ENCODE measurements at places on chromosomes 1 and 21. TPM values are rescaled to one million over a fixed set of nuclear protein-coding genes. Genes with fewer than 3 reads are reported as not detected.

GRCh38 chr1:228008391-228009115 is 1.8 kb downstream of the WNT3A start:
- peak; percentile 40 for DNase-seq

DNA sequence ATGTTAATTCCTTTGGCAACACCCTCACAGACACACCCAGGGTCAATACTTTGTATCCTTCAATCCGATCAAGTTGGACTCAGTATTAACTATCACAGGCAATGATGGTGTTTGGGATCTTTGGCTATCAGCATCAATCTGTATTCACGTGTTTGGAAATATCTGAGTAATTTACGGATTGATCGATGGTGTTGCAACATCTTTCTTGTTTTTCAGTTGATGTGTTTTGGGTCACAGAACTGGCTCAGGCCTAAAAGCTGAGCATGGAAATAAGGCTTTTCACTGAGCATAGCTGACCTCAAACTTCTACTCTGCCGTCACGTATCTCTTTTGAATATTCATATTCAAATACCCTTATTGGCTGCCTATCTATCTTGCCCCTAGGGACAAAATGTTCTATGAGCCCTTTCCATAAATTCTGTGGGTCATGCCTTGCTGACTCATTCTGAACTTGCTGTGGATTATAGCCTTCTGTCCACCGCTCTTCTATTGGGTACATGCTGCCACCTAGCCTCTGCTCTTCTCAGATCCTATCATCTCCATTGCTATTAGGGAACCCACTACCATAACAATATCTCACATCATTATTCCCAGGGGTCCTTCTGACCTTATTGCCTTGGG is 156.0 kb downstream of the PDE4B start:
- DNase-seq = no peak

DNA sequence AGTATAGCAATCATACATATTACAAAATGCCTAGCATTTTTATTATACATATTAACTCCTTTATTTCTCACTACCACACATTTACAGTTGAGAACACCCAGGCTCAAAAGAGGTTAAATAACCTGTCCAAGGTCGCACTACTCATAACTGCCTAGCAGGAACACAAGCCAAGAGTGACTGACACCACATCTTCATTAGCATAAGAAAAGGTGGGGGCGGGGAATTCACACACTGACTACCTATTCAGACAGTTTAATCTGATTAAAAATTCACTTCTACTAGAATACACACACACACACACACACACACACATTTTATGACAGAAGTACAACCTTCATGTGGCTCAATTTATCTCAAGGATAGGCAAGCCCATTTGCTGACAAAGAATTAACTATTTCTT is 77.8 kb upstream of the CACHD1 start:
- no peak for DNase-seq

GRCh38 chr1:228897901-228898300 is 162.6 kb downstream of the RHOU start:
- DNase-seq = no peak

GRCh38 chr1:53197291-53198200 is 922 bp downstream of the CPT2 start:
- no peak for DNase-seq

- DNase-seq = no peak
These were observed 696.0 kb upstream of the CHRM3 start for GRCh38 chr1:238690415-238690814.

GRCh38 chr1:93076268-93076667 is 2.8 kb upstream of the MTF2 start:
- no peak for DNase-seq

GRCh38 chr1:21292984-21293536 is 2.8 kb upstream of the ECE1 start:
- DNase-seq = no peak

GRCh38 chr1:170548497-170548896 is 16.5 kb downstream of the GORAB start:
- DNase-seq = no peak

GRCh38 chr1:27070390-27071048 is 57.9 kb upstream of the TENT5B start:
- DNase-seq = no peak

DNA sequence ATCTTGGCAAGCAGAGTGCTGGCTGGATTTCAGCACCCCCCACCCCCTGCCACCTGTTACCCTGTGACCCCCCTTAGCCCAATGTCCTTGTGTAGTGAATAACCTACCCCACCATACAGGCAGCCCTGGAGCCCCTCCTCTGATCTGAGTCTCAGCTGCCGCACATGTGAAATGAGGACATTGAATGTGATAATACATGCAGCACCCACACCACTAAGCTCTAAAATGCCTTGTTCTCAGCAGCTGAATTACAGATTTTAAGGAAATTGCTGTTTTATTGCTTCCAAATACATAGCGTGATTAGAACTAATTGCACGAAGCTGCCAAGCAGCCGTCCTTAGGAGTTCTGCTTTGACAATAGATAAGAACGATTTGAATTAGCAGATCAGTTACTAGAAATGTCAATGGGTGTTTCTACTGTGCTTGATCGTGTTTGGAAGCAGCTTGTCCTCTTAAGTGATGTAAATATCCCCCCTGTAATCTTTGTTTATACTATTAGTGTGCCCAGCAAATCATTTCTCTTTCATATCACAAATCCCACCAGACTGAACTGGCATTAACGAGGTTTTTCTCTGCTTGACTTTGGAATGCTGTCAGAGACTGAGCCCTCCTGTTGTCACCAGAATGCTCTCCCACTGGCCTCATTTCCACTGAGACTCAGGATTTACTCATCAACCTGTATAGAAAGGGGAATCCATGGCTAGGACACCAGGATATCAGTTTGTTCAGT is 4.9 kb downstream of the SLAMF8 start:
- no peak for DNase-seq

DNA sequence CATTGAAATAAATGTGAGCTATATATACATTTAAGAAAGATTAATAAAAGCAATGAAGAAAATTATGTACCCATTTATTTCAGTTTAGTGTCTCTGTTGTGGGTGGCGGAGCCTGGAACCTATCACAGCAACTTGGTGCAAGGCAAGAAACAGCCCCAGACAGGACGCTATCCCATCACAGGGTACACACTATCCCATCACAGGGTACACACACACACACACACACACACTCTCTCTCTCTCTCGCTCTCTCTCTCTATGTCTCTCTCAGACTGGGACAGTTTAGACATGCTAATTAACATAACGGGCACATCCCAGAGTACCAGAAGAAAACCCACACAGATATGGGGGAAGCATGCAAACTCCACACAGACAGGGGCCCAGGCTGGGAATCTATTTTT is 6.5 kb upstream of the IL6R start:
- DNase-seq = no peak

DNA sequence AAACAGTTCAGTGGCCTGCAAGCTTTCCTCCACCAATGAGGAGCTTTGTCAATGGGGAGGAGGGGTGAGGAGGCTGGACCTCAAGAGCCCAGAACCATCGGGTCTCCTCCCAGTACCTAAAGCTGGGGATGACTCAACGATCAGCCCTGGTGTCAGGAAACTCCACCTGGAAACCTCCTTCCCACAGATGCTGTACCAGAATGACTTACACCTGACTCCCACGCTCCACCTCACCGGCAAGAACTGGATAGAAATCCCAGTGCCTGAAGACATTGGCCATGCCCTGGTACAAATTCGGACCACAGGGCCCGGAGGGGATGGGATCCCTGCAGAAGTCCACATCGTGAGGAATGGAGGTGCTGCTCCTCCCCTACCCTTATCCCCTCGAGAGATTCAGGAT is 11.4 kb downstream of the TMEM81 start:
- no peak for DNase-seq

Gene FAM167B
- 26.1 TPM for total RNA-seq

Gene OR2T35
- not detected for total RNA-seq

Gene ASAP3
- total RNA-seq = 125 TPM

Gene TRIM67
- total RNA-seq = not detected

Gene PIGC
- total RNA-seq = 20.0 TPM

Gene KRTAP13-1
- not detected for total RNA-seq

Gene IL6R
- 6.7 TPM for total RNA-seq

Data from ascending aorta (tissue), 2 donors.